ENCODE measurements at places on chromosomes 1 and 21.
A peak's percentile ranks its signal among the peaks of the same experiment; 100 is the strongest.

DNA sequence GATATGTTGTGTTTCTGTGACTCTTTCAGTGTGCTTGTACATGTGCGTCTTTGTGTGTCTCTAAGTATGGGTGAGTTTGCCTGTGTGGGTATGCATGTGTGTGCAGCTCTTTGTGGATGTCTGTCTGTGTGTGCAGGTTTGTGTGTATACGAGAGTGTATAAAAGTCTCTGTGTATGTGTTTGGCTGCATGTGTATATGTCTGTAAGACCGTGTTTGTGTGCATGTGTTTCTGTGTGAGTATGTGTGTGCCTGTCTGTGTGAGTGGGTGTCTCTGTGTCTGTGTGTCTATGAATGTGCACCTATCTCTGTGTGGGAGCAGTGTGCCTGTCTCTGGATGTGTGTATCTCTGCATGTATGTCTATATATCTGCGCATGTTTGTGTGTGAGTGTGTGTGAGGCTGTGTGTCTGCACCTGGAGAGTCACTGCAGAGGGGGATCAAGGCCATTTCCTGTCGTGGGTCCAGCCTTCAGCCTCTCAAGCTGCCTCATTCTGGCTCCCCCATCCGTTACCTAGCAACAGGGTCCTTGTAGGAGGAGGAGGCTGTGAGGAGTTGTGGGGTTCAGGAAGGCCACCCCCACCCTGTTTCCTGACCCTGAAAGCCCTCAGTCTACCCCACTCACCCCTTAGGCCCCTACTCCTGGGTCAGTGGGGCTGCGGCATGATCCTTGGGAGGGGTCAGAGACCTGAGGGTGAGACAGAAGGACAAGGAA is 10.4 kb downstream of the FGR start:
- no peak for DNase-seq

GRCh38 chr1:58664881-58665280 is 35.0 kb downstream of the MYSM1 start:
- no peak for DNase-seq

DNA sequence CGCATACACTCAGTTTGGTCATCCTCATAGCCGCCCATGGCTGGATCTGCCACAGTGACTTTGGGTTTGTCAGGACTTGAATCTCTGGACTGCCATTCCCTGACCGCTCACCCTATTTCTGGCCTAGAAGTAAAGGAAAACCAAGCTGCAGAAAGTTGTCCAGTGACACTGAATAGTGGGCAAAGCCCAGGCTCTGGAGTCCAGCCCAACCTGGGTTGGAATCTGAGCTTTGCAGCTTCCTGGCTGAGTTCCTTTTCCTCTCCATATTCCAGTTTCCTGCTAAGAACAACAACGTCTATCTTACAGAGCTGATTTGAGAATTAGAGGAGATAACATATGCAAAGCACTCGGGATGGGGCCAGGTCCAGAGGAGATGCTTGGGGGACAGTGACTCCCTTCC is 15.6 kb upstream of the EIF4G3 start:
- no peak for DNase-seq

- DNase-seq: no peak
These were observed 7.5 kb downstream of the LRRC8C start for GRCh38 chr1:89640440-89640839.

GRCh38 chr1:1210726-1211540 is 3.0 kb downstream of the TNFRSF4 start:
- peak; percentile 17 for DNase-seq

GRCh38 chr1:25832336-25833037 is 12.7 kb downstream of the MTFR1L start:
- no peak for DNase-seq

DNA sequence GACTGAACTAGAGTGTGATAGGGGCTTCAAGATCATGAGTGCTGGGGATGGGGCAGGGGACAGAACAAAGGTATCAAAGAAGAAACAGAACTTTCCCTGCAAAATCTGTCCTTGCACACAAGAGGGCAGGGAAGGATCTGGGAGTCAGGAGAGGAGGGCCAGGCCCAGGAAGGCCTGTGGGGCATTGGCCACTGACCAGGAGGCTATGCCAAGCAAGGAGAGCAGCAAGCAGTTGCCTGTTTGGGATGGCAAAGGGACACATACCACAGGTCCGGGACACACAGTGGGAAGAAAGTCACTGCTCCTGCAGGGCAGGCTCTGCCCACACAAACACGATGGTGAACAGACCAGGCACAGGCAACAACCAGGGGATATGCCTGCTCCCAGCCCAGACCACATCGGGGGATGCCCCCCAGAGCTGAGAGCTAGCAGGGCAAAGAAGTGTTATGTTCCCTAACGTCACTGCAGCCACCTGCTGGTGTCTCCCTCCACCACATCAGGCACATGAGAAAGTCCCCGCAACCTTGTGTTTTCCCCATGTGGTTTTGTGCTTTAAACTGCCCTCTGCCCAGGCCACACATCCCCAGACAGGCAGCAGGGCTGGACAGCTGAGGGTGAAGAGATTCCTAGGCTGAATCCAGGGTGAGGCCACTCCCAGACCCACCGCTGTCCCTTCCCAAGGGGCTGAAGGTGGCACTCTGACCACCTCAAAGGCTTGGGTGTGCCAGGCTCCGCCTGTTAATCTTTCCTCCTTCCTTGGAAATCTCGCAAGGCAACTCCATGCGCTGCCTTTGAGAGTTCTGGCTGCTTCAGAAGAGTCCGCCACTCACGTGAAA is 53.6 kb downstream of the KIF21B start:
- DNase-seq: peak; percentile 33

DNA sequence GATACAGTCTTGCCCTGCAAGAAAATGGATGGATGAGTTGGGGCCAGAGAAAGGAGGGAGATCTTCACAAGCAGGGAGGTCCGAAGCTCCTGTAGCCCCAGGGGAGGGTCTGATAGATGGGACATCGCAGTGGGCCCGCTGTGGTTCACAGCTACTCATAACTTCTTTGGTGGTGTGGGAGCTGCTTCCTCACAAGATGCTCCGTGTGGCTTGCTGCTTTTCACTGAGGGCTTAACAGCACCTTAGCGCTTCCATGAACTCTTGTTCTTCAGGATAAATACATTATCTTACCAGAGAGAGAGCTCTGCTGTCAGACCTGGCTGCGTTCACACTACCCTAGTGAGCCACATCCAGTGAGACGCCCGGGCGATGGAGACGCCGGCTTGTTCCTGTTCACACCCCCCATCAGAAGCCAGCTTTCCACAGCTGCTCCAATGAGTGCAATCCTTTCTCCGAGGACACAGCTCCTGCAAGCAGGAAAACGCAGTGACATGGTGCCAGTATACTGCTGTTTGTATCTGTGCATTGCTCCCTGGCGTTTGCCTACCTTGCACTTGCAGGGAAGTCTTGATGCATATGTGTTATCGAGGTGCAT is 599.8 kb downstream of the AJAP1 start:
- no peak for DNase-seq

DNA sequence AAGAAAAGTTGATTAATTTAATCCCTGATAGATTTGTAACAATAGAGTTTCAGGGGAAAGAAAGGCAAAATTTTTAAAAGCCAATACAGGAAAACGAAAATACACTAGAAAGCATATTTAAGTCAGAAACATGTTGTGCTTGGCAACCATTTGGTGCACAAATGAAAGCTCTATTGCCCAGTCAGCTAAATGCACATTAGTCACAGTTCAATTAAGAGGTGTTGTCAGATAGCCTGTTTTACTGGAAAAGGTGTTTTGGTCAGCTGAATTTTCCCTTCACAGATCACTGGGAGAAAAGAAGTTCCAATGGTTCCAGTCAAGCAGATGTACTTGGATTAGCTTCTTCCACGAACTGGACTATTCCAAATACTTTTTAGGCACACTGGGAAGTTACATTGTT is 25.4 kb downstream of the RGS4 start:
- no peak for DNase-seq
